ENCODE measurements at places on chromosomes 6 and 20.

DNA sequence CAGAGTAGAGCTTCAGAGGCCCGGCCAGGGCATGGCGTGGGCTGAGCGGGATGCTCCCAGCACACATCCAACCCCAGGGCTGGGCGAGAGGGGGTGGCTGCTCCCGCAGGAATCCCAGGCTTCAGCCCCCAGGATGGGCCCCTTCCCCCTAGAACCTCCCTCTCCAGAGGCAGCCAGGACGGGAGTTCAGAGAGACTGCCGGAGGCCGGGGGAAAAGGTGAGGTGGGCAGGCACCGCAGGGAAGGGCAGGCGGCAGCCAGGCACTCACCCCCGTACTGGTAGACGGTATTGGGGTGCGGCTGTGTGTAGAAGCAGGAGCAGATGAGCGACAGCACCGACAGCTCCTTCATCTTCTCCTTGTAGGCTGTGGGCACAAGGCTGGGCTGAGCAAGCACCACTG lies 9.3 kb downstream of the STMN3 start:
- DNase-seq: no peak

DNA sequence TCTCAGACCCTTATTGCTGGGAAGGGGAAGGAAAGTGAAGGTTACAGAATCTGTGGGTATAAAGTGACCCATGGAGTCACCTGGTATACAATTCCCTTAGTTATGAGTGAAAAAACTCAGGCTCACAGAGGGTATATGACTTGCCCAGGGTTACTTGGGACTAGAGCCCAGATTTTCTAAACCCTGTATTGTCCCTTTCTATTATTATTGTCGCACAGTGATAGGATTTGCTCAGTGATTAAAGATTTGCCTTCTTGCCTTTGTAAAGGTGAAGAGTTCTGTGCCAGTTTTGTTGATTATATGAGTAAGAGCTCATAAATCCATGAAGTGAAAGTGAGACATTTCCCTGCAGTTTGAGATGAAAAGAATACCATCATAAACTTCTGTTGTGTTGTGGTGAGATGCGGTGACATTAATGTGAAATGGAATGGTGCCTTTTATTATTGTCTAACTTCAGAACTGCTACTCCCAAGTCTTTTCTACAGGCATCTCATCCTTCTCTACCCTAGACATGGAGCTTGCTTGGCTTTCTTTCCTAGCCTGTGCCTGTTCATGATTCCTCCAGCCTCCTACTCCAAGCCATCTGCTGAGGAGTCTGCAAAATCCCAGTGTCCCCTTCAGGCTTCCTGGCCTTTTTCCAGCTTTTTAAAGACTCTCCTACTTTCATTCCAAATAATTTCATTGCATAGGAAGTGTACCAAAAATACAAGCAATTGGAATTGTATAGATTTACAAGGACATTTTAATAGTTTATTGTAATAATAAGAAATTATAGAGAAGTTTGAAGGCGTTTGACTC lies 33.5 kb upstream of the ADIG start:
- DNase-seq: no peak

DNA sequence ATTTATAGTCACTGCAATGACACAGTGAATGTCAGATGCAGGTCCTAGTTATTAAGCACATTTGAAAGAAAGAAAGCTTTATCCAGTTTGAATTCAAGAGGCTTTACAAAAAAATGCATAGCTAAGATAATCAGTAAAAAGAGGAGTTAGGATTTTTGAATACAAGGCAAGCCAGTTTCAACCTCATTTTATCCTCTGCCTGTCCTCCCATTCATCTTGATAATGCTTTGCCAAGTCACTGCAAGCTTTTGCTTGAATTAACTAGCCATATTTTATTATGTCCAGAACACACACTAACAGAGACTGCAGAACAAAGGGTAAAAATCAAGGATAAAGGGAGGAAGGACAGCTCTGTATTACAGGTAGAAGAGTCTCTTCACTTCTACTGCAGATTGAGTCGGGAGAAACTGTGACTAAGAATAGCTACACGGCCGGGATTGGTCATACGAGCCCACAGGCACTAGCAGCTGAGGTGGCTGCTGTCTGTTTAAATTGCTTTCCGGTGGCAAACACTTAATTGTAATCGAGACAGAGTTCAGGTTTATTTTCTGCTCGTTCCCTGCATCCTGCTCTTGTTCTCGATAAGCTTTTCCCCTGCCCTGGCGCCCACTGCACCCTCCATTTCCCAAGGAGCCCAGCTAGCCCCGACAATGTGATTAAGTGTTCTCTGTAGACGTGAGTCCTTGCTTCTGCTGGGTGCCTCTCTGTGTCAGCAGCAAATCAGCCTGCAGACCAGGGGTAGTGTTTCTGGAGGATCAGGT lies 30.5 kb upstream of the AKAP12 start:
- no peak for DNase-seq

DNA sequence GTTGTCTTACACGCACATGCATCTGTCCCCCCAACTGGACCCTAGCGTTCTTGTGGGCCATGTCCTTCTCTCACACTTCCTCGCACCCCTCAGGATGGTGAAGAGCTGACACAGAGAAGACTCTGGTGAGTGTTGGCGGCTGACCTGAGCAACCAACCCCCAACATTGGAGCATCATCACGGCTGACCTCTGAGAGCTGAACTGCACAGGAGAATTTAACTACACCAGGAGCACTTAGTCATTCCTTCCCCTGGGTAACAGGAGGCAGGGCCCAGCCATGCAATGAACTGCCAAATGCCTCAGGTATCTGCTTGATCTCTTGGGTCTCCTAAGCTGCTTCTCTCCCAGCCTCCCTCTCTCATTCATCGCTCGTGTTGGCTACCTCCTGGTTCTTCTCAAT lies 88.5 kb downstream of the PSMG4 start:
- DNase-seq: no peak

DNA sequence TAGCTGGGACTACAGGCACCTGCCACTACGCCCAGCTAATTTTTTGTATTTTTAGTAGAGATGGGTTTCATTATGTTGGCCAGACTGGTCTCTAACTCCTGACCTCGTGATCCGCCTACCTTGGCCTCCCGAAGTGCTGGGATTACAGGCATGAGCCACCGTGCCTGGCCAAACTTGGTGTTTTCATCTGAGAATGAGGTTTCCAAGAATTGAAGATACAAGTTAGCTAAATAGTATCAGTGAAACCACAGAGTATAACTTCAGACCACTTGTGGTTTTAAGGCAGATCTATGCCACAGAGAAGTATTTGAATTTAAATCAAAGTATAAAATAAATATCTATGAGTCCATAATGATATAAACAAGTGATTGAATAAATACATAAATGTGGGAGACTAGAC lies 70.1 kb downstream of the SLC16A10 start:
- DNase-seq: no peak

GRCh38 chr20:40770564-40771307 lies 81.7 kb upstream of the MAFB start:
- DNase-seq: no peak

GRCh38 chr6:13709689-13710551 lies 1.7 kb downstream of the RANBP9 start:
- DNase-seq: no peak
